Activated CD8-positive, alpha-beta T cell treated with anti-CD3 and anti-CD28 coated beads, Interleukin-2, amount 10 ng/mL, durations not matched to agents 7 days and 5 days (primary cell): ENCODE measurements at places on chromosomes 7 and 10. TPM values are rescaled to one million over a fixed set of nuclear protein-coding genes. Genes with fewer than 3 reads are reported as not detected.

SPAG6 gene
- 0.70 TPM for total RNA-seq

TNS3 gene
- total RNA-seq: not detected

INSYN2A gene
- total RNA-seq: not detected

LIPJ gene
- total RNA-seq: not detected

AMPH gene
- total RNA-seq: not detected

C10orf67 gene
- not detected for total RNA-seq

PIK3AP1 gene
- 6.2 TPM for total RNA-seq

FRMD4A gene
- total RNA-seq: 0.82 TPM

C10orf62 gene
- total RNA-seq: not detected

DNA sequence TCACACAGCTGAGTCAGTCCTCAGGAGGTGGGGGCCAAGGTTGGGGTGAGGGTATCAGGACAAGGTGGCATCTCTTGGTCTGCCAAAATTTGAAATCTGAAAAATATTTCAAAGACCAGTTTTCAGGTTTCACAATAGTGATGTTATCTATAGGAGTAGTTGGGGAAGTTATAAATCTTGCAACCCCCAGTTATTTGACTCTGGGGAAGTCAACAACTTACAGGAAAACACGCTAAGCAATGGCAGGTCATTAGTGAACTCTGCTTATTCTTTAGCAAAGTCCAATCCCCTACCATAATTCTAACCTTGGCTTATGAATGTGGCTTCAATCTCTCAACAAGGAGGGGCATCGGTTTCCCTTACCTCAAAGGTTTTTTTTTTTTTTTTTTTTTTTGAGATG, 94.9 kb downstream of the MARCHF5 start:
- no peaks in the 10 kb centered on the region for H3K4me1 ChIP-seq
- H3K27ac ChIP-seq: no peak overlapping the region
- H3K4me3 ChIP-seq: no peak overlapping the region
- peaks cover 5% of the 10 kb centered on the region for H3K27me3 ChIP-seq
- DNase-seq: no peak

GRCh38 chr10:12742771-12743170, 258.7 kb downstream of the CCDC3 start:
- H3K4me1 ChIP-seq: no peaks in the 10 kb centered on the region
- no peak overlapping the region for H3K27ac ChIP-seq
- no peaks in the 10 kb centered on the region for H3K27me3 ChIP-seq
- no peak for DNase-seq
- no peak overlapping the region for H3K4me3 ChIP-seq

GRCh38 chr7:137957887-137958286, 44.0 kb downstream of the CREB3L2 start:
- H3K4me1 ChIP-seq: peaks cover 3% of the 10 kb centered on the region
- no peaks in the 10 kb centered on the region for H3K27me3 ChIP-seq
- H3K36me3 ChIP-seq: peaks cover 3% of the 10 kb centered on the region
- no peak for DNase-seq

DNA sequence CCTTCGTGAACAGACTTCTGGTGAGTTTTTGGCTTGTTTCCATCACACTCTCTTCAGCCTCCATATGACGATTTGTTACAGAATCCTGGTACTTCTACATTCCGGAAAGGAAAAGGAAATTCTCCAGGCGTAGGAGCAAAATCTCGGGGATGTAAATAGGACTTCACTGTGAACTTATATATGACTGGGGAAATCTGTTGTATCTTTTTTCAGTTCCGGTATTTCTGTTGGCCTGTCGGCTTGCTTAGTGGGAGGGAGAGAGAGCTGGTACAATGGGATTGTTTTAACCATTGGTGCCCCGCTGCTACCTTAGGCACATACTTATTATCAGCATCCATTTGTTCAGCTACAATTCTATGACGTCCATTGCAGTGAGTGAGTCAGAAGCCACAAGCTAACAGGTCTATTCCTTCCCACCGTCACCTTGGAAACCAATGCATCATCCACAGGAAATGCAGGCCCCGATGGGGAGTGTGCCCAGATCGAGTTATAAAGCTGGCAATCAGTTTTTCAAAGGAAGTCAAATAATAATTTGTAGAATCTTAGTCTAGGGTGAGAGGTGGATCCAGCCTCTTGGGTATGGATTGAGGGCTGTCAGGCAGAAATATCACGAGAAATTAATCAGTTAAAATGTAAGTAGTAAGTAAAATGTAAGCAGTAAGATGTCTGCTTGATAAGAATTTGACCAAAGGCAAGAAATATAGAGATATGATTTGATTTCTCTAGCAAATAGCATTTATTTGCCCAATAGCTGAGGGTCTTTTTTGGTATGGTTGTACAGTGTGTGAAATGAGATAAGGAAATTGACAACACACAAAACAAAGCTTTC, 92.0 kb upstream of the MKLN1 start:
- peak overlapping the region; percentile 6 for H3K4me3 ChIP-seq
- peaks cover 2% of the 10 kb centered on the region for H3K36me3 ChIP-seq
- no peaks in the 10 kb centered on the region for H3K27me3 ChIP-seq

- no peaks in the 10 kb centered on the region for H3K27me3 ChIP-seq
- DNase-seq: no peak
Measured at GRCh38 chr10:28431139-28431538, 101.8 kb upstream of the WAC start.

- DNase-seq: peak; percentile 51
- peak overlapping the region; percentile 70 for H3K27ac ChIP-seq
- H3K4me1 ChIP-seq: peaks cover 29% of the 10 kb centered on the region
- peaks cover 5% of the 10 kb centered on the region for H3K27me3 ChIP-seq
- H3K36me3 ChIP-seq: peaks cover 3% of the 10 kb centered on the region
Measured at GRCh38 chr7:139494835-139495579, 11.5 kb upstream of the KLRG2 start.

DNA sequence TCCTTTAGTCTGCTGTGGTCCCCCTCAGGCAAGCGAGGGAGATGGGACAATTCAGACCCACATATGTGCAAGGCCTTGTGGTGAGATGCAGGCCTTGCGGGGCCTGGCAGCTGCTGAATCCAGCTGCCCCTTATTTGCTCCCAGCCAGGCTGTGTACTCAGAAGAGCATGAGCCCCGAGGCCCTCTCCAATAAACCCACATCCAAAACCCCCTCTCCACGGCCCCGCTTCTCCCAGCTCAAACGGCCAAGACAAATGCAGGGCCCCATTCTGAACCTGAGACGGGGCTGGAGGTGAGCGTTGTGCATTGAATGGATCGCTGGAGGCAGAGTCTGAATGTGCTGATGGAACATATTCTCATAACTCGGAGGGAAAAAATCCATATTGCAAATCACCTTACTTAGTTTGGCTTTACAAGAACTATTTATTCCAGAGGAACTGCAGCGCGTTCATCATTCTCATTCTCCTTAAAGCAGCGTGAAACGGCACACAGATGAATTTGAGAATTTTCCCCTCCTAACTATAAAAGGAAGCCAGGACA, 169.2 kb upstream of the LYZL2 start:
- DNase-seq: no peak
- H3K27me3 ChIP-seq: no peaks in the 10 kb centered on the region
- no peaks in the 10 kb centered on the region for H3K4me1 ChIP-seq
- H3K4me3 ChIP-seq: no peak overlapping the region

GRCh38 chr10:24603333-24603732, 120.4 kb downstream of the ARHGAP21 start:
- peaks cover 29% of the 10 kb centered on the region for H3K36me3 ChIP-seq
- H3K27me3 ChIP-seq: no peaks in the 10 kb centered on the region
- no peak for DNase-seq
- peaks cover 11% of the 10 kb centered on the region for H3K4me1 ChIP-seq
- no peak overlapping the region for H3K4me3 ChIP-seq

- no peaks in the 10 kb centered on the region for H3K27me3 ChIP-seq
- H3K4me3 ChIP-seq: no peak overlapping the region
- H3K4me1 ChIP-seq: no peaks in the 10 kb centered on the region
- no peaks in the 10 kb centered on the region for H3K36me3 ChIP-seq
- no peak for DNase-seq
Measured at GRCh38 chr10:57844387-57844998, 423.2 kb downstream of the IPMK start.

GRCh38 chr7:131544449-131545301, 11.8 kb downstream of the PODXL start:
- H3K4me3 ChIP-seq: no peak overlapping the region
- peak overlapping the region; percentile 43 for H3K27ac ChIP-seq
- H3K4me1 ChIP-seq: peaks cover 12% of the 10 kb centered on the region
- peak; percentile 36 for DNase-seq
- no peaks in the 10 kb centered on the region for H3K36me3 ChIP-seq

DNA sequence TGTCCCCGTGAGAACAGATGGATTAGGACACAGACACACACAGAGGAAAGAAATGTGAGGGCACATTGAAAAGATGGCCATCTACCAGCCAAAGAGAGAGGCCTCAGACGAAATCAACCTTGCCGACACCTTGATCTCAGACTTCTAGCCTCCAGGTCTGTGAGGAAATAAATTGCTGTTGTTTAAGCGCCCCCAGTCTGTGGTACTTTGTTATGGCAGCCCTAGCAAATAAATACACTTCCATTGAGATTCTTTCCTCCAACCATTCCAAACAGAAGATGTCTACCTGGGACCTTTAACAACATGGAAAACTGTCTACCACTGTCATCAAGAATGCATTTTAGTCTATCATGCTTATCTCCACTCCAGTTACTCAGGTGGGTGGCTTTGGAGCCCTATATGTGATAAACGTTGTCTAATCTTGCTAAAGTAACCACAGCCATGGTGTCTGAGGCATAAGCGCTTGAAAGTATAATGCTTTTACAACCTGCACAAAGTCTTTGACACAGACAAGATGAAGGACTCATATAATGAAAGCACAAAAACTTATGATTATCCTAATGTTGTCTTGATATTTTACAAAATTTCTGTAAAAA, 244.3 kb downstream of the MTERF1 start:
- no peaks in the 10 kb centered on the region for H3K36me3 ChIP-seq
- H3K4me1 ChIP-seq: no peaks in the 10 kb centered on the region
- no peak for DNase-seq
- no peak overlapping the region for H3K4me3 ChIP-seq
- H3K27ac ChIP-seq: no peak overlapping the region
- no peaks in the 10 kb centered on the region for H3K27me3 ChIP-seq

DNA sequence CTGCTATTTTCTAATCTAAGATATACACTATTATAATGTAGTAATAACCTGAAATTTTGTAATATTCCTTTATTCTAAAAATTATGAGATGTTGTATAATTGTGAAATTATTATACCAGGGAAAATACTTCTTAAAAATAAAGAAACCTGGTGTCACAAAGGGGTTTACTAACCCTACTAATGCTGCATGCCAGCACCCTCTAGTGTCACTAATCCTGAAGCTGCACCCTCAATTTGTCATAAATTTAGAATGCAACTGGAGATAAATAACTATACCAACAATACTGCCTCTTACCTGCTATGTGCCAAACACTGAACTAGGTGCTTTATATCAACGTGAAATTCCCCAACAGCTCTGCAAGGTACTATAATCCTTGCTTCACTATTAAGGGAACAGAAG, 30.8 kb downstream of the TM9SF3 start:
- DNase-seq: peak; percentile 25
- H3K4me1 ChIP-seq: no peaks in the 10 kb centered on the region
- H3K36me3 ChIP-seq: peaks cover 24% of the 10 kb centered on the region
- H3K27ac ChIP-seq: no peak overlapping the region
- H3K27me3 ChIP-seq: no peaks in the 10 kb centered on the region
- no peak overlapping the region for H3K4me3 ChIP-seq

DNA sequence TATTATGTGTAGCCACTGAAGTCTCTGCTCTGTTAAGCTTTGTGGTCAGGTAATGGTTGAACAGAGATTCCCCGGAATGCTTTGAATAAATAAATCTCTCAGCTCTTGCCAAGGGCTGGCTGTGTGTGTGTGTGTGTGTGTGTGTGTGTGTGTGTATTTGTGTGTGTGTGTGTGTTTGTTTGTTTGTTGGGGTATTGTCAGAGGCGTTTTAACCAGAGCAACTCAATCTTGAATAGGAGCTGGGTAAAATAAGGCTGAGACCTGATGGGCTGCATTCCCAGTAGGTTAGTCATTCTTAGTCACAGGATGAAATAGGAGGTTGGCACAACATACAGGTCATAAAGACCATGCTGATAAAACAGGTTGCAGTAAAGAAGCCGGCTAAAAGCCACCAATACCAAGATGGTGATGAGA, 256.2 kb upstream of the CACNA2D1 start:
- H3K4me1 ChIP-seq: no peaks in the 10 kb centered on the region
- no peak for DNase-seq
- no peak overlapping the region for H3K27ac ChIP-seq

GRCh38 chr10:29628311-29628710, 6.5 kb downstream of the SVIL start:
- H3K4me3 ChIP-seq: no peak overlapping the region
- no peak for DNase-seq
- H3K4me1 ChIP-seq: peaks cover 2% of the 10 kb centered on the region
- no peaks in the 10 kb centered on the region for H3K27me3 ChIP-seq
- H3K36me3 ChIP-seq: no peaks in the 10 kb centered on the region

DNA sequence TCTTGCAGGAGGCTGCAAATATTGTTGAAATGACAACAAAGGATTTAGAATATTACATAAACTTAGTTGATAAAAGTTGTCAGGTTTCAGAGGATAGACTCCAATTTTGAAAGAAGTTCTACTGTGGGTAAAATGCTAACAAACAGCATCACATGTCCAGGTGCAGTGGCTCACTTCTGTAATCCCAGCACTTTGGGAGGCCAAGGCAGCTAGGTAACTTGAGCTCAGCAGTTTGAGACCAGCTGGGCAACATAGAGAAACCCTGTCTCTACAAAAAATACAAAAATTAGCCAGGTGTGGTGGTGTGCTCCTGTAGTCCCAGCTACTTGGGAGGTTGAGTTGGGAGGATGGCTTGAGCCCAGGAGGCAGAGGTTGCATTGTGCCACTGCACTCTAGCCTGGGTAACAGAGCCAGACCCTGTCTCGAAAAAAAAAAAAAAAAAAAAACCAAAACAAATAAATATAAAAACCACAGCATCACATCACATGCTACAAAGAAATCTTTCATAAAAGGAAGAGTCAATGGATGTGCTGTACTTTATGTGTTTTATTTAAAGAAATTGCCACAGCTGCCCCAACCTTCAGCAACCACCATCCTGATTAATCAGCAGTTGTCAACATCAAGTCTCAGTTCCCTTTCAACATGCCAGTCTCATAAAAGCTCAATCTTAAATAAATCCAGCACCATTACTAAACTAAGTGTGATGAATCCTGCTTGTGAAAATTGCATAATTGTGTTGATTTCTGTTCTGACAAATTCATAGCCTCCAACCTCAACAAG, 83.2 kb upstream of the MBL2 start:
- no peaks in the 10 kb centered on the region for H3K36me3 ChIP-seq
- H3K4me1 ChIP-seq: no peaks in the 10 kb centered on the region
- DNase-seq: no peak
- H3K27me3 ChIP-seq: no peaks in the 10 kb centered on the region

DNA sequence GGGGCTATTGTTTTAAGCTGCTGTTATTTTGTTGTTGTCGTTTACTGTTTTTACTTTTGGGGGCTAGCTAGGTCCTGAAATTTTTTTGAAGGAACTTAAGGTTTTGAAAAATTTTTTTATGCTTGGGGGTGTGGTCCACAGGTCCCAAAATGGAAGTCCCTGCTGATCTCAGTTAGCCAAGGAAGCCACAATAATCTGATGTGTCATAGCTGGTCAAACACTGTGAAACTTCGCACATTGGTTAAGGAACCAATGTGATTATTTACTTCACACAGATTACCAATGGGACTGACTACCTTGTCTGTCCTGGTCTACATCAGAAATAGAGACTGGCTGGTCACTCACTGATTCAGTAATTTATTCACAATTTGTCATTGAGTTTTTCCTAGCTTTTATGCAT, 29.5 kb upstream of the HYCC1 start:
- H3K4me3 ChIP-seq: no peak overlapping the region
- H3K27me3 ChIP-seq: peaks cover under 1% of the 10 kb centered on the region
- DNase-seq: no peak
